ENCODE measurements at places on chromosomes 2 and 18.
A peak's percentile ranks its signal among the peaks of the same experiment; 100 is the strongest.

DNA sequence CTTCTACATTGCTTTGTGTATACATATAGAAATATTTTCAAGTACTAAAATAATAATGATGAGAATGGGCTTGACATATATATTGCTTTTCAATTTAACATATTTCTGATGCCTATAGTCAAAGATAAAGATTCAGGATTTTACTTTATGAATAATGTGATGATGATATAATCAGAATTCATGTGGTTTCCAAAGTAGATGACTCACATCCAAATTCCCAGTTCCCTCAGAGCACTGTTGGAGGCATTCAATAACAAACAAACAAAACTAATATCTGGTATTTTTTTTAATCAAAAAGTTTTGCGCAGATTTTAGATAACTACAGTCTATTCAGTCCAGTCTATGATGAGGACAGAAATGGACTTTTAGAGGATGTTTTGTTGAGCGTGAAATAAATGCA, 2094.5 kb upstream of the CELF4 start:
- no peak for DNase-seq

- peak; percentile 40 for DNase-seq
These were observed 85.5 kb downstream of the HS6ST1 start for GRCh38 chr2:128232965-128233789.

DNA sequence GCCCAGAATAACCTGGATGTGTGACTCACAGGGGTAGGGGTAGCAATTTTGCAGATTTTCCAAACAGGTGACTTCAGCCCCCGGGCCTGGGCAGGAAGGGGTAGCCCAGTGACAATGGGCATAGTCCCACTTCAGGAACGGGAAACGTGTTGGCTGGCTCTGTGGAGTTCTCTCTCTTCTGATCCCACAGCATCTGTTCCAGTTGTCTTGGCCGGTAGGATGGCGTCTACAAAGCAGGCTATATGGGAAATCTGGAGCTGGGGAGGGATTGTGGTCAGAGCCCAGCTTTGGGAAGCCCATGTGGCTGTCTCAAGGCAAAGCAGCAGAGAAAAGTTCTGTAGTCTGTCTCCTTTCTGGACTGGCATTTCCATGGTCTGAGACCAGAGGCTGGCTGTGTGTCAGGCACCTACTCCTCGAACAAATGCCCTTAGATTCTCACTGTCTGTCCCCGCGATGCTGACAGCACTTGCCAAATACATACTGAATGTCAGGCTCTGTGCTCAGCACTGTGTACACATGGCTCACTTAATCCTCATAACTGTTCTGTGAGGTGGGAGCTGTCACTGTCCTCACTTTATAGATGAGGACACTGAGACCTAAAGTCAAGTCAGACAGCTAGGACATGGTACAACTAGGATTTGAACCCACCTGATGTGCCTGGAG, 17.9 kb upstream of the TMEM214 start:
- no peak for DNase-seq

- DNase-seq = no peak
These were observed 118.4 kb downstream of the BMPR2 start for GRCh38 chr2:202494300-202495229.

GRCh38 chr18:66159451-66159850, 408.6 kb downstream of the CDH7 start:
- no peak for DNase-seq

DNA sequence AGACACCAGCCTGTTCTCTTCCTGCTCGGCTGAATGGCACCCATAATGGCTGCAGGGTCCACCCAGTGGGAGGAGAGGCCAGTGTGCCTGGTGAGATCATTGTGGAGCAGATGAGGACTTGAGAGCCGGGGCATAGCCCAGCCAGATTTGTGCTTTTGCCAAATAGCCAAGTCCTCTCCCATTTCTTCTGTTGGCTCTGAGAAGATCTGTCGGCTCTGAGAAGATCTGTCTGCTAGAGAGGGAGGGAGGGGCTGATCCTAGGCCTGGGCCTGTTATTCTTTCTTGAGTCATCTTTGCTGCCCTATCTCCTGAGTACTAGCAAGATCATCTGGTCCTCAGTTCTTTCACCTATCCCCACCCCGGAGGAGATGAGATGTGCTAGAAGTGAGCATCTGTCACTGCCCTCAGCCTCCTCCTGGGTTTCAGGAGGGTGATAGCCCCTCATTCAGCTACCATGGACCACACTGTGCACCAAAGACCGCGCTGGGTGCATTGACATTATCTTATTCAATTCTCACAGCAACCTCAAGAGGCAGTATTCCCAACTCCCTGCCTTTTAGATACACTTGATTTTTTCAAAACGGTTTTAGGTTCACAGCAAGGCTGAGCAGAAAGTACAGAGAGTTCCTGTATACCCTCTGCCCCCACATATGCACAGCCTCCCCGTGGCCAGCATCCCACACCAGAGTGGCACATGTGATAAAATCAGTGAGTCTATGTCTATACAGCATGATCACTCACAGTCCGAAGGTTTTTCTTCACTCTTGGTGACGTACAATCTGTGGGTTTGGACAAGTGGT, 98.6 kb downstream of the CAPN13 start:
- DNase-seq = no peak

GRCh38 chr2:38375696-38376345, 1.3 kb downstream of the ATL2 start:
- DNase-seq = no peak

GRCh38 chr2:8212239-8212638, 469.6 kb upstream of the ID2 start:
- DNase-seq = no peak

GRCh38 chr2:126244937-126245336, 411.0 kb upstream of the GYPC start:
- DNase-seq = no peak

- no peak for DNase-seq
These were observed 125.5 kb downstream of the CDH7 start for GRCh38 chr18:65876310-65876709.
